ENCODE measurements at places on chromosomes 12 and 14. TPM values are rescaled to one million over a fixed set of nuclear protein-coding genes. Genes with fewer than 3 reads are reported as not detected.

Gene SDSL
- 0.20 TPM for total RNA-seq

Gene C12orf50
- 0.12 TPM for total RNA-seq

GRCh38 chr12:68785358-68785757 lies 22.6 kb upstream of the MDM2 start:
- no peak for DNase-seq
- no peak overlapping the region for H3K4me3 ChIP-seq
- no peaks in the 10 kb centered on the region for H3K27me3 ChIP-seq

- no peak for DNase-seq
- H3K4me3 ChIP-seq = no peak overlapping the region
- H3K27ac ChIP-seq = no peak overlapping the region
- peaks cover 6% of the 10 kb centered on the region for H3K27me3 ChIP-seq
- H3K36me3 ChIP-seq = no peaks in the 10 kb centered on the region
Measured at GRCh38 chr12:58171914-58172313, 230.5 kb downstream of the ATP23 start.

- H3K4me1 ChIP-seq = peaks cover 48% of the 10 kb centered on the region
- peaks cover 8% of the 10 kb centered on the region for H3K36me3 ChIP-seq
- H3K27me3 ChIP-seq = no peaks in the 10 kb centered on the region
- peak overlapping the region; percentile 72 for H3K4me3 ChIP-seq
- H3K27ac ChIP-seq = peak overlapping the region; percentile 93
Measured at GRCh38 chr12:14614704-14615121, 47.0 kb upstream of the PLBD1 start.

DNA sequence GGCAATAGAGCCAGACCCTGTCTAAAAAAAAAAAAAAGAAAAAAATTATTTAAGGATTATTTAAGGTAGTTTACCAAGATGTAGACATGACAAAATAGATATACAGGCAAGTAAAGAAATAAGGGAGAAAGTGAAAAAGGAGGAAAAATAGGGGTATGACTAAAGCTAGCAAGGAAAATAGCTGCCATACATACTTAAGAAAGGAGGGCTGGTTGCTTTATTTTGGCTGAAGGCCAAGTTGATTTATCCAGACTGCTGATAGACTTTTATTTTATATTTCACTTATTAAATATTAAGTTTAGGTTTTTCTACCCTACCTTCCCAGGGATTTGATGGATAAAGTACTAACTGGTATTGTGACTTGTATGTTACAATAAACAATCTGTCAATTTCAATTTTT lies 8.3 kb upstream of the AEBP2 start:
- DNase-seq = no peak
- no peaks in the 10 kb centered on the region for H3K4me1 ChIP-seq
- no peak overlapping the region for H3K27ac ChIP-seq
- H3K36me3 ChIP-seq = no peaks in the 10 kb centered on the region
- no peak overlapping the region for H3K4me3 ChIP-seq

DNA sequence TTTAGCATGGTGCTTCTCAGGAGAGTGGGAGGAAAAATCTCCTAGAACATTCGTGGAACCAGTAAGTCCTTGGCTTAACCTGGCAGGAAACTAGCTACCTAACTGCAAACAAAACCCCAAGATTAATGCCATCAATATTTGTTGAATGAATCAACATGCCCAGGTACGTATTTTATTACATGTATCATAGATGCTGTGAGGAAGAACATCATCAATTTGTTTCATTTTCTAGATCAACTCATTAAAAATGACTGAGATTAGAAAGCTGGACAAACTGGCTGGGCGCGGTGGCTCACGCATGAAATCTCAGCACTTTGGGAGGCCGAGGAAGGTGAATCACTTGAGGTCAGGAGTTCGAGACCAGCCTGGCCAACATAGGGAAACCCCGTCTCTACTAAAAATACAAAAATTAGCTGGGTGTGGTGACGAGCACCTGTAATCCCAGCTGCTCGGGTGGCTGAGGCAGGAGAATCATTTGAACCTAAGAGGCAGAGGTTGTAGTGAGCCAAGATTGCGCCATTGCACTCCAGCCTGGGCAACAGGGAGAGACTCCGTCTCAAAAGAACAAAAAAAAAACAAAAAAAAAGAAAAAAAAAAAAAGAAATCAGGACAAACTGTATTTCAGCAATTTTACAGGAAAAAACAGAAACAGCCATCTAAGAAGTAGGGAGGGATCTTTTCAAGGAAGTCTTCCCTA lies 88.7 kb downstream of the NTN4 start:
- peaks cover 18% of the 10 kb centered on the region for H3K27me3 ChIP-seq
- no peaks in the 10 kb centered on the region for H3K36me3 ChIP-seq
- peaks cover 12% of the 10 kb centered on the region for H3K4me1 ChIP-seq

GRCh38 chr14:64450255-64450654 lies 15.0 kb upstream of the AKAP5 start:
- no peak overlapping the region for H3K4me3 ChIP-seq
- H3K27ac ChIP-seq = peak overlapping the region; percentile 85
- DNase-seq = no peak
- H3K27me3 ChIP-seq = no peaks in the 10 kb centered on the region
- H3K4me1 ChIP-seq = peaks cover 44% of the 10 kb centered on the region
- peaks cover 59% of the 10 kb centered on the region for H3K36me3 ChIP-seq

DNA sequence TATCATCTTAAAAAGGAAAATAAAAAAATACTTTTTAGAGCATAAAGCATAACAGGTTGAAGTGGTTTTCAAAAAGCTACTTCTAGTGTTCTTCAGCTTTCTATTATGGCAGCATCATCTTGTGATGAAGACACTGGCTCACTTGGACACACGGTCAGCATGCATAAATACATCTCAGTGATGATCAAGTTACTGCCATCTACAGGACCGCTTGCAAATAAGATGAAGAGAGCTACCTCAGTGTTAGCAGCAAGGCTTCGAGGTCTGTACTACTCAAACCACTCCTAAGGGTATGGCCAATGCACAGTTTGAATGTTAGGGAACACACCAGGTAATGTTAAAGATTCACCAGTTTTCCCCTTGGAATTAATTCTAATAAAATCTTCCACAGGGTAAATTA lies 58.8 kb downstream of the GALC start:
- no peak overlapping the region for H3K4me3 ChIP-seq
- peaks cover 48% of the 10 kb centered on the region for H3K36me3 ChIP-seq
- H3K27ac ChIP-seq = no peak overlapping the region
- no peak for DNase-seq

DNA sequence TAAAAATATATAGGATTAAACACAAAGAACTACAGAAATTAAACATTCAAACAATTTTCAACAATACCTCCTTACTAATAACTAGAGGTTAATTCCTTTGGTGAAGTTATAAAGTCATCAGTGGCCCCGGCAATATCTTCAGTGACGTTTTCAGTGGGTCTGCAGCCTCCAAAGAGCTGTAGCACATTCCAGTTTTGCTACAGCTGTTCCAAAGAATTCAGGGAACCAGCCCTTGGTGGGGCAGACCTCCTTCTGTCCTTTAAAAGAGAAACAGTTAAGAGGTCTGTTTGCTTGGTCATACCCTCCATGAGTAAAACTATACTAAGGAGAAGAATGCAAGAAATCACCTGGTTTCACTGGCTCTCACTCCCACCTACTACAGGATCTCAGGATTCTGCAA lies 99.2 kb upstream of the ZDHHC17 start:
- DNase-seq = no peak
- H3K36me3 ChIP-seq = no peaks in the 10 kb centered on the region
- H3K4me3 ChIP-seq = no peak overlapping the region
- H3K27ac ChIP-seq = no peak overlapping the region

DNA sequence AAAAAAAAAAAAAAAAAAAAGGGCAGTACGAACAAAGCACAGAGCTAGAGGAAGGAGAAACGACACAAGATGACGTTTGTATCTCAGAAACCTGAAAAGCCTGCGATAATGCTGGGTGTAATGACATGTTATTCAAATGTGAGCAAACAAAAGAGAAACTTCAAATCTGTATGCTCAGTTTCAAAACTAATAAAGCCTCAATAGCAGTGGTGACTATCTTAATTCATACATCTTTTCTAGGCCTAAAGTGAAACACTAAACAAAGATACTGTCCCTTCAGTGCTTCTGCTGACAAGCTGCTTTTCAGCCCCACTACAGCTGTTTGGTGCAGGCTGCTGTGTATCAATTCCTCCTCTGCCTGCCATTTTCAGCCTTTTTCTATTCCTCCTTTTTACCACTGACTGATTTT lies 15.8 kb downstream of the ITPR2 start:
- H3K36me3 ChIP-seq = peaks cover 7% of the 10 kb centered on the region

GRCh38 chr12:51901881-51902280 lies 5.4 kb upstream of the ACVRL1 start:
- peaks cover 9% of the 10 kb centered on the region for H3K27me3 ChIP-seq
- no peaks in the 10 kb centered on the region for H3K4me1 ChIP-seq
- DNase-seq = no peak

DNA sequence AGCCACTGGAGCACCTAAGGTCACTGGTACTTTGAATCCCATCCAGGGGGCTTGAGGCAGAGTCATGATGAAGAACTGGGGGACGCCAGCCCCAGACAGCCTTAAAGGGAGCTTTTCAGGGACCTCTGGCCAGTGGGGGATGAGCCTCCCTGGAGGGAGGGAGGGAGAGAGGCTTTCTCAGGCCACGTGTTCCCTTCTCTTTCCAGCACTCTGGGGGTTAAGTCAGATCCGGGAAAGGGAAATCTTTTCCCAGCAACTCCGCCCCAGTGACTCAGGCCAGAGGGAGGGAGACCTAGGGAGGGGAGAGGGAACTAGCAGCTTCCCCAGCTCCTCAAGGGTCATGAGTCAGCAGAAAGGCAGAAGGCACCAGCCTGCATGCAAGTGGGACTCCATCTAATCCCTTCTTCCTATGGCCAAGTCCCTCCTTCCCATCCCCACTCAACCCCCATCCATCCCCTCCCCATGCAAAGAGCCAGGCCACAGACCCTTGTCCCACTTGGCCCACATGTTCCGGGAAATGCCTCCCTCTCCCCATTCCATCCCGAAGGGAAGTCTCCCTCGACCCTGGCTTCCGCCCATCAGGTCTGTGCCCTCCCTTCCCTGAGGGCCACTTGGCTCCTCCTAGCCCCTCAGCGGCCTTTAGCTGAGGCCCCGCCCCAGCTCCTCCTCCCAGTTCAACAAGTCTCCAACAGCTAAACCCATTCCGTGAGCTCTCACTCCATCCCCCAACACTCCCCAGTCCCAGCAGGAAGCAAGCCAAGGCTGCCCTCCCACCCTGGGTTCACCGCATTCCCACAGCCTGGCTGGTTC lies 5.6 kb downstream of the TNFRSF1A start:
- H3K4me3 ChIP-seq = peak overlapping the region; percentile 29
- DNase-seq = no peak
- peaks cover 43% of the 10 kb centered on the region for H3K27me3 ChIP-seq
- H3K27ac ChIP-seq = no peak overlapping the region

Data from activated B cell treated with CpG ODN at 0.5 μM for 24 hours (primary cell).